Brain (organoid and tissue), 16 donors: ENCODE measurements at places on chromosomes 5 and 9.

DNA sequence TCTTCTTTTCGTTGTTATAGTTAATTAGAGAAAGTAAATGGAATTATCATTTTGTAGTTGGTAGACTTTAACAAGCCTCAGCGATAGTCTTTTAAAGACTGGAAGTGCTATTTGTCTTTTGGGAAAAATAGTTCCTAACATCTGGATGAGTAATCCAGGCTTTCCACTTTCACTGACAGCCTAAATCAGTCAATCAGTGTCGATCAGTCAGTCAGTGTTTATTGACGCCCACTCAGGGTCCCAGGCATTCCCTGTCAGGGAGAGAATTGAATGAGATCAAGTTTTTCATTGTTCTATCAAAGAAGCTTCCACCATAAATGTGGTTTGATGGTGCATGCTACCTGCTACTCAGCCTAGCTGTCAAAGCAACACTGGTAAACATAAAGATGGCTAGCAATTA, 2.6 kb downstream of the ABL1 start:
- DNase-seq: no peak

DNA sequence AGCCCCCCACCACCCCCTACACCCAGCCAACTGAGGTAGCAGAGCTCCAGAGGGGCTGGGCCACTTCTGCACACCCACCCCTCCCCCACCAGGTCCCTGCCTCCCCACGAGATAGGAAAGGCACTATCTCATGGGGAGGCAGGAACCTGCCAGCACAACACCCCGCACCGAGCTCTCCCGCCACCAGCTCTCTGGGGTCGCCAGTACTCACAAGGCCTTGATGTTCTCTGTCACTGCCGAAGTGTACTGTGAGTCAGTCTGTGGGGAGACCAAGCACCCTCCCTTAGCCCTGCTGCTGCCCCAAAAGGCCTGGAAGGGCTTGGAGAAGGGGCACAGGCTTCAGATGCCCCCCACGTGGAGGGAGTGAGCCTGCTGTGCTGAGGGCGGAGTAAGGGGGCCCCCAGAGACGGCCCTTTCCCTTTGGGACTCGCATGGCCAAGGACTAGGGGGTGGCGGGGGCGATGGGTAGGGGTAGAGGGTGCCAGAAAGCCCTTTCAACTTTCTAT, 5.9 kb downstream of the MGAT4B start:
- DNase-seq: no peak

DNA sequence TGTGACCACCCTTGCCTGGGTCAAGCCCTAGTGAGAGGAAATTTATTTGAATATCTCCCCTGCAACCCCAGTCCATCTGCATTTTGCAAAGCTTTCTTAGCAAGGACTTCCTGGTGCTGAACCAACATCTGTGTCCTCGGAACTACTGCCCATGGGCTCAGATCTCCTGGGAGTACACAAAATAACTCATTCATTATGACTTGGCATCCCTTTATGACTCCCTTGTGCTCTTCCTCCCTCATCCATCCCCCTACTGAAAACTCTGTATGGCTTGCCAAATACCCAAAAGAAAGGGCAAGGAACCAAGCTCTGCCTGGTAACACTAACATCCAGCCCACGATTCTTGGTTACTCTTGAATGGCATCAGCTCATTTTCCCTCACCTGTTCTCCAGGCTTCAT, 368.5 kb downstream of the NTRK2 start:
- no peak for DNase-seq

GRCh38 chr5:77867194-77867691, 91.1 kb upstream of the TBCA start:
- no peak for DNase-seq

DNA sequence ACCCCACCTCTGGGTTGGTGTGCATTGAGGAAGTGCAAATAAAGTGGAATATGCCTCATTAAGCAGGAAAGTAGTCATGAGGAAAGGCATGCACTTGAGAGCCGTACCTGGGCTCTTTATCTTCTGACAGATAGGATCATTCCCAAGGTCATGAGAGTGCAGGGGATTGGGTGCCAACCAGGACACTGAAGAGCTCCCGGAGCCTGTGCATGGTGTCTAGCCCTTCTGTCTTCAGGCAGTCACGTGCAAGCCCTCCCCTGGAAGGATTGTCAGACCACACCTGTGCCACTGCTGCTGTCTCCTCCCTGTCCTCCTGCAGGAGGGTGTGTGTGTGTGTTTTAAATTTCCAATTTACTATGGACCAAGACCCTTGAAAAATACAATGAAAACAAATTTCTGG, 69.6 kb downstream of the PDE8B start:
- DNase-seq: no peak

- DNase-seq: no peak
Observed at GRCh38 chr9:115212125-115212605, 94.2 kb upstream of the TNC start.

DNA sequence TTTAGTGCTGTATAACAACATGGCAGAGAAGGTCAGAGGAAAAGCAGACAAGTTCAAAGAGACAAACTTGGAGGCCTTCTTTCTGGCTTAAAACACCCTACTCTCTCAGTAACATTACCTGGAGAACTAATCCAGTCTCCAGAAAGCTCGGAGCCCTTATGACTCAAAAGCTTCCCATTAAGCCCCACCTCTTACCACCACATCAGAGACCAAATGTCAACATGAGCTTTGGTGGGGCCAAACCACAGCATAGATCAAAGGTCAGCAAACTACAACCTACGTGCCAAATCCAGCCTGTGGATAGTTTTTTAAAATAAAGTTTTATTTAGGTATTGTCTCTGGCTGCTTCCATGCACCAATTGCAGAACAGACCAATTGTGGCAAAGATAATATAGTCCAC, 589.9 kb downstream of the DNAH5 start:
- no peak for DNase-seq

GRCh38 chr5:2872676-2873075, 121.2 kb upstream of the IRX2 start:
- DNase-seq: no peak

DNA sequence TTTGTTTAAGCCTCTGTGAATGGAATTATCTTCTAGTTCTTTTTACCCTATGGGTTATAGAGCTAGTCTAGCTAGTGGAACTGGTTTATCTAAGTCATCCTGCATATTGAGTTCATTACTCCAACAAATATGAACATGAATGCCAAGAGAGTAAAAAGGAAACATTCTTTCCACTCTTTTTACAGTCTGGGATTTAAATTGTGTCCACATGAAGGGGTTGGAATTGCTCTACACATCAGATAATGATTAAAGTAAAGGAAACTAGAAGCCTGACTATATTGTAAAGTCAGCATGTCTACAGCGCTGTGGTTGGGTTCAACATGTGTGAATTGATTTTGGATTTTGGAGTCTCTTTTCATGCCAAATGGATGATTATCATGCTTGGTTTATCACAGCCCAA, 173.1 kb downstream of the CCDC171 start:
- no peak for DNase-seq

GRCh38 chr5:58133631-58134296, 326.1 kb downstream of the PLK2 start:
- no peak for DNase-seq

GRCh38 chr5:6424110-6424659, 24.5 kb upstream of the UBE2QL1 start:
- DNase-seq: no peak

DNA sequence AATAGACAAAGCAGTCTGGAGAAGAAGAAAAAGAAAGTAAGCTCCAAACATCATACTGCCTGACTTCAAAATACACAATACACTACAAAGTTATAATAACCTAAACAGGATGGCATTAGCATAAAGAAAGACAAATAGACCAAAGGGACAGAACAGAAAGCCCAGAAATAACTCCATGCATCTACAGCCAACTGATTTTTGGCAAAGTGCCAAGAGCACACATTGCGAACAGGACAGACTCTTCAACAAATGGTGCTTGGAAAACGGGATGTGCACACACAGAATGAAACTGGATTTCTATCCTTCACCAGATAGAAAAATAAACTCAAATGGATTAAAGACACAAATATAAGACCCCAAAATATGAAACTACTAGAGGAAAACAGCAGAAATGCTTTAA, 66.6 kb upstream of the SPATA31E1 start:
- peak; percentile 36 for DNase-seq

DNA sequence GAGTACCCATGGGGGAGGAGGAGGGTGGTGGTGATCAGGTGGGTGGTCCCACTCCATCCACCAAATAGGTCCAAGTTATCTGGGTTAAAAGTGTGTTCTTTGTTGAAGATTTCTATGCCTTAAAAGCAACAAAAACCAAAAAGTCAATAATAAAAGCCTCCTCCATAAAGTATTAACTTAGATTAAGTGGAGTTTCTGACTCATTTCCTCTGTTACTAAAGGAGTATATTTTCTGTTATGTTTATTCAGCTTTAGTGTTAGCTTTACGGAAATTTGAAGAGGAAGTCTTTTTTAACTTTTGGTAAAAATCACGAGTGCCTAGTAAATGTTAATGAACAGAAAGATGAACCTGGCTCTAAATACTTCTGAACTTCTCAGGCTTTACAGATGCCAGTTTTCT, 17.8 kb downstream of the FBXO38 start:
- no peak for DNase-seq

DNA sequence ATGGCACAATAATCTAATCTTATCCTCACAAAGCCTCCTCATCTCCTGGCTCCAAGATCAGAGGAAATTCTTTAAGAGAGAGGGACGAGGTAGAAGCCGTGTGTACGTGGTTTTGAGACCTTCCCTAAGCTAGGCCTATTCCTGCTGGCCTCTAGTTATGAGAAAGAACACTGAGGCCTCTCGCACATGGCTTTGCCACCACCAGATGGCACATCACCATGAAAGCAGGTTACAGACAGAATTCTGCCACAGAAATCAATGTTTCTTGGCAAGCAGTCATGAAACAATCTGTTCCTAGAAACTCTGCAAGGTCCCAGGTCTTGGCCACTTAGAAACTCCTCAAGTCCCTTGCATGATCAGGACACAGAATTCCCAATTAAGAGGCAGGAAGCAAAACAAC, 268.2 kb upstream of the TAS2R1 start:
- peak; percentile 50 for DNase-seq

DNA sequence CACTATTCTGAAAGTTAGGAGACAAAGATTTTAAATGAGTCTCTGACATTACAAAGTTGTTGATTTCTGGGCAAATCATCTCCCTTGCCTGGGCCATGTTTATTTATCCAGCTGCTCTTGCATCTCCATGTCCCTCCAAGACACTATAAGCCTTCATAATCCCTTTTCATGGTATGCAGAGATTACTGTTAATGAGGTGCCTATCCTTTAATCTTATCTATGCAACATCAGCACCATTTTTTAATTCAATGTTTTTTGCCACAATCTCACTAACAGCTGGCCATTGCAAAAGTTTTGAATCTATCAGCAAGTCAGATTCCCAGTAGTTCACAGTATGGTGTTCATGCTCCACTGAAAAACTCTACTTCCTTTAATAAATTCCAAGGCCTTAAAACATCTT, 108.5 kb upstream of the PTPRD start:
- DNase-seq: no peak

DNA sequence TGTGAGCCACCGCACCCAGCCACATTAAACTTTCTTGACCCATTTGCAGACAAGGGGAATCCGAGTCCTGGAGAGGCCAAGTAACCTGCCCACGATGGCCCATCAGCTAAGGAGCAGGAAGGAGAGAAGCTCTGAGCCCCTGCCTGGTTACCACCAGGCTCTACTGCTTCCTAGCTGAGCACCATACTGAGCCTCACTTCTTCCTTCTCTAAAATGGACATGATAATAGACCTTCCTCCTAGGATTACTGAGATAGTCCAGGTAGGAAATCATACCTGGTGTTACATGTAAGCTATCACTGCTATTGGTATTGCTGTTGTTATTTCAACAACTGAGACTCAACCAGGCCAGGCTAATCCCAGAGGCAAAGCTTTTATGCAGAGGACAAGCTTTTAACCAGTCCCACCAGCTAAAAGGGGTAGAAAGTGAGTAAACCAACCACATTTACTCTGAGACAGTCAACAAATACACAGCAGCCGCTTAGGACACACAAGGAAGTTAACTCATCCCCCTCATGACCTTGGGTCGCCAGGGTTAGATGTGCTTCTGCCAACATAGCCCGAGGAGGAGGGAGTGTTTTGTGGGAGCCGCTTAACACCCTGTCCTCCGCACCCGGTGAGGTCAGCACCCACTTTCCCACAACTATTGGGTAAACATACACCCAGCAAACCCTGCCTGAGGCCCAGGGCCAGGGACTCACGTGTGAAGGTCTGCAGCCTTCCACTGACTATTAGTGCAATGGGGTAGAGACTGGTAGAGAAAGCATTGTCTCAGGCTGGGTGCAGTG, 20.6 kb upstream of the PTGES start:
- DNase-seq: no peak

DNA sequence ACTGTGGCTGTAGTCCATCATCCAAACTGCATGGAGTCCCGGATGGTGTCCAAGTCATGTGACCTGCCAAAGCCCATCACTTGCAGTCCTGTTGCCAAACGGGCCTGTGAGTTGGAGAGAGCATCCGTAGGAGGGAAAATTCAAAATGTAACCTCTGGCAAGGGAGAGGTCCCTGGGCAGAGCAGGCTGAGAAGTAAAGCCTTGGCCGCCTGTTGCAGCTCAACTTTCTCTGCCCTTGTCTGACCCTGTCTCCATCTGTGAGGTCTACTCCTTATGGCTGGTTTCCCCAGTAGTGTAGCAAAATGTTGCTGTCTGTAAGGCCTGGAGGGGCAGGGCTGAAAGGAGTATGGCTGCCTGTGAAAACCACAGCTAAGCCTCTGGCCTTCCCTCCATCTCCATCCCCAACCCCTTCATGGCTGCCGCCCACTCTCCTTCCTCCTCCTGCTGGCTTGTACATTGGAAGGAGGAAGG, 163.5 kb downstream of the SEMA6A start:
- no peak for DNase-seq

DNA sequence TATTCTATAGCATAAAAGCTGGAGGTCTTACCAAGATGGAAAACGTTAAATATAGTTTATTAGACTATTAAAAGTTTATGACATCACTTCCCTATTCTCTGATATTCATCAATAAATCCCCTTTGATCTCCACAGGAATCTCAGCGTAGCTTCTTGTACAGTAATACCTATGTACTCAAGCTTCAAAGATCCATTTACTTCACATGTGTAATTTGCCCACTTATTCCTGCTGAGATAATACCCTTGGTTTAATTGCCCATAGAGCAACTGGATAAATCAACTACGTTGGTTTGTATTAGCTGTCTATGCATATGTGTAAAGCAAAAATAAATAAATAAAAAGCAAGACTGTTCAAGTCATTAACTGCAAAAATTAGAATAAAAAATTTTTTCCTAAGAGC, 219.7 kb downstream of the EFNA5 start:
- no peak for DNase-seq

GRCh38 chr5:113723021-113723420, 209.5 kb downstream of the YTHDC2 start:
- DNase-seq: no peak

GRCh38 chr9:99385215-99385614, 163.1 kb downstream of the SEC61B start:
- DNase-seq: no peak

GRCh38 chr9:121929893-121930875, 162.9 kb downstream of the TTLL11 start:
- DNase-seq: peak; percentile 42

DNA sequence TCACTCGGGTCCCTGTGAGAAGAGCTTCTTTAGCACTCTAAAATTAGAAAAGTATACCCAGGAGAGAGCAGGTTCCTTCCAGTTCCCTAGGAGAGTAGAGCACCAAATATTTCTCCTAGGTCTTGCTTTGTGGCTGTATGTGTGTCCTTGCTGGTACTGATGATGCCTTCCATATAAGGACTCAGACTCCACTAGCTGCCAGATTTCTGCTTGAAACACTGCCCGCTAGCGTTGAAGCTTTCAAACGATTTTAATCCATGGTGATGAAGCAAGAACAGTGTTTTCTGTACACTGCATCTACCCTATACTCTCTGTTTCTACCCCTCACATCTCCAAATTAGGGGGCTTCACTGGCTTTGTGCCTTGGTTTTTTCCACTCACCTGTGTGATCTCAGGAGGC, 2.4 kb upstream of the SMC2 start:
- peak; percentile 6 for DNase-seq
